ENCODE measurements at places on chromosomes 16 and 17.

DNA sequence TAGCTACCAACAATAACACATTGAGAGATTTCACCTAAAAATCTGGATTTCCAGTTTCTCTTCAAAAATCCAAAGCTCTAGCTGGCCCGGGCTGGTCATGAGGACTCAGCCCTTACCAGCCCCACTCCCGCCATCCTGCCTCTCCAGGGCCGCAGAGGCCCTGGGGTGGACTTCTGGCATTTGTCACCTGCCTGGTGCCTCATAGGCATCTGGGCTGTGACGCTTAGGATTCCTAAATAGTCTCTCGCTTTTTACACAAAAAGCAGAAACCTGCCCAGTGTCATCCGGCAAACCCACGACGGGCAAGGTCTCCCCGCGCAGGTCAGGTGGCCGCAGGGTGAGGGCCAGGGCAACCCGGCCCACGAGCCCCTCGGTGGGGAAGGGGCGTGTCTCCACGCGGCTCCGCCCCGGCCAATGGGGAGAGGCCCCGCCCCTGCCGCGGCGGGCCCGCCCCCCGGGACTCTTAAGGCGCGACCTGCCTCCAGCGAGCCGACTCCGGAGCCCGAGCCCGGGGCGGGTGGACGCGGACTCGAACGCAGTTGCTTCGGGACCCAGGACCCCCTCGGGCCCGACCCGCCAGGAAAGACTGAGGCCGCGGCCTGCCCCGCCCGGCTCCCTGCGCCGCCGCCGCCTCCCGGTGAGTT lies at the start of gene VASN:
TSS of gene VASN (plus strand) at position 492 of the 644 bp plus-strand sequence. CDS start 9,030 bp downstream, outside the sequence.
- DNase-seq = peak; percentile 63

GRCh38 chr16:79716645-79717332 lies 116.3 kb upstream of the MAF start:
- DNase-seq = no peak

DNA sequence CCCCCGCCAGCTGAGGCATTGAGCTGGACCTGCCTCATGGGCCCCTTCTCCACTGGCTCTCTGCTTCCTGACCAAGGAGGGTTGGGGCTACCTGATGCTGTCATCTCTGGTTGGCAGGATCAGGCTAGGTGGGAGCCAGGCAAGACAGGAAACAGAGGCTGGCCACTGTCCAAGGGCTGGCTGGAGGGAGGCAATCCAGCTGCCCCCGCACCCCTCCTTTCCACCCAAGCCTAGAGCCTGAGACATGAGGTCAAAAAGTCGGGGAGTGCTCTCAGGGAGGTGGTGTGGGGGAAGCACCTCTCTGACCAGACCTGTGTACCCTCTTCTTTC lies 14.5 kb downstream of the NGFR start:
- no peak for DNase-seq

- no peak for DNase-seq
Measured at GRCh38 chr17:79792341-79792871, 4.5 kb downstream of the CBX8 start.

DNA sequence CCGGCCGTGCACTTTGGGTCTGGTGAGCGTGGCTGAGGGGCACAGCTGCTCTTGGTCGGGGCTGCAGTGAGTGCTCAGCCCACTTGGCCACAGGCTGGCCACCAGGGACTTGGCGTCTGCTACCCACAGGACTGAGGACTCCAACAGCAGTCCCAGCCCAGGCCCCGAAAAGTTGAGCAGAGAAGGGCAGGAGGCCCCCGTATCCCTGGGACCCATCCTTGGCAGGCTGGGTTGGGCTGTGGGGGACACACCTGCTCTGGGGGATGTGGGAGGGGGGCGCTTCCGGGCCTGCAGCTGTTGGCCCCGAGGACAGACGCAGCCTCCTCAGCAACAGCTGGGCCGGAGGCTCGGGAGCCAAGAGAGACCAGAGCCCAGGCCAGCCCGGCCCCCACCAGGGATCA lies 19.4 kb upstream of the SSTR5 start:
- DNase-seq = no peak

DNA sequence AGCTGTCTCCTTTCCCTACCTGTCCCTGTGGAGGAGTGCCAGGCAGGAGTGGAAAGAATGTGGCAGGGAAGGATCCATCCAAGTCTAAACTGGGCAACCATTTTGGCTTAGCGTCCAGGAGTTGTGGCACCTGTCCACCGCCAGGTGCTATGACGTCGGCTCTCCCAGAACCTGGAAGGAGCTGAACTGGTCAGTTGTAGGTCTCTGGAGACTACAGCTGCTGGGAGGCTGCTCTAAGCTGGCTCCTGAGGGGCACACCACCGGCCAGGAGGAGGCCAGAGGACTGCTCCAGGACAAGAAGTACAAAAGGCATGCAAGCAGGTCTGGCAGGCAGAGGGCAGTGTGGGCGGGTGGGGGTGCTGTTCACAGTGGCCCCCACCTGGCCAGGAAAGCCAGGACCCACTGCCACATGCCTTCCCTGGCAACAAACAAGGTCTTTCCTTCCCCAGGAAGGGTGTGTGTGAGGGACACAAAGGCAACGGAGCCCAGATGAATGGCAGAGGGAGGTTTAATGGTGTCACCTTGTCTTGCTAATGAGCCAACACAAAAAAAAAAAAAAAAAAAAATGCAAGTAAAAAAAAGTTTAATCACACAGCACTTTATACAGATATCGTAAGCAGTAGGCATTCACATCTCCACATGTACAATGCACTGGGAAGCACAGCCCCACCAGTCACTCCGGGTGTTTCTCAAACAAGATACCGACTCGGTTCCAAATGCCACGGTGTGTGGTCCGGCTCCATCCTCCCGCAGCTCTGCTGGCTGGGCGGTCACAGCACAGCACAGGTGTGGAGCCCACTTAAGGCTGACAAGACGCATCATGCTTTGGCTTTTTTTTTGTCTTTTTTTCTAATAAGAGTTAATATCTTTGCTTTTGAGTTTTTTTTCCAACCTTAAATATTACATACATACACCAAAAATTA lies 4.8 kb downstream of the SPHK1 start:
- DNase-seq = no peak

DNA sequence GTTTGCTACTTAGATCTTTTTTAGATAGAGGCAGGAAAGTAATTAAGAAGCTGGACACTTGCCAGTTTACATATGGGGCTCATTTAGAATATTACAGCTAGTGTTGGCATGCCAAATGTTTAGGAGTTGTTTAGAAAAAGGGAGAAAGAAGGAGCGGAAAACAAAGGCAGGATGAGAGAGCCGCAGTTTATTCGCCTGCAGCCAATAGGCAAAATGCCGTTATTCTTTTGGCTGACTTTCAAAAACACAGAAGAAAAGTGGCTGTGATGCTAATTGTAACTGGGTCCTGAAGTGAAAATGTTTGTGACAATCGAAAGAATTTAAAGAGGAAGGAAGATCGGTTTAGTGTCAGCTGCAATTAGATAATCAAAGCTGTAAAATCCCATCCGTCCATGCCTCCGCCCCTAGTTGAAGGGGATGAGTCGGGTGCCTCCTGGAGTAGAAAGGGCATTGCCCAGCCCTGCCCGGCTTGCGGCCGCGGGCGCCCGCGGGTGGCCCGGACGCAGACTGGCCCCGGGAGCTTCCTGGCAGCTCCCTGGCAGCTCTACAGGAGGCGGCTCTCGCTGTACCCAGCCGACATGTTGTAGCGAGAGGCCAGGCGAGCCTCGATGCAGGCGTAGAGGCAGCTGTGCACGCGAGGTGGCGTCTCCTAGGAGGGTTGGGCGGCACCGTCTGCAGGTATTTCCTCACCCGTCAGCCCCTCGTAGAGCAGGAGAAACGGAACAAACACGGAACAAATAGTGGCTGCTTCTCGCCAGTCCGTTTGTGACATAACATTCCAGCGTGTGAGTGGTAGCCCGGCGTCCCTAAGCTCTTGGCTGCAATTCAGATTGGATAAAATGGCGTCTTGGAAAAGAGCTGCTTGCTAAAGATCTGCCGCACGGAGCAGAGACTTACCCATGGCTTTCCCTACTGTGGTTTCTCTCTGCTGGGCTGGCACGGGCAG lies 82.2 kb downstream of the TNRC6C start:
- peak; percentile 81 for DNase-seq

DNA sequence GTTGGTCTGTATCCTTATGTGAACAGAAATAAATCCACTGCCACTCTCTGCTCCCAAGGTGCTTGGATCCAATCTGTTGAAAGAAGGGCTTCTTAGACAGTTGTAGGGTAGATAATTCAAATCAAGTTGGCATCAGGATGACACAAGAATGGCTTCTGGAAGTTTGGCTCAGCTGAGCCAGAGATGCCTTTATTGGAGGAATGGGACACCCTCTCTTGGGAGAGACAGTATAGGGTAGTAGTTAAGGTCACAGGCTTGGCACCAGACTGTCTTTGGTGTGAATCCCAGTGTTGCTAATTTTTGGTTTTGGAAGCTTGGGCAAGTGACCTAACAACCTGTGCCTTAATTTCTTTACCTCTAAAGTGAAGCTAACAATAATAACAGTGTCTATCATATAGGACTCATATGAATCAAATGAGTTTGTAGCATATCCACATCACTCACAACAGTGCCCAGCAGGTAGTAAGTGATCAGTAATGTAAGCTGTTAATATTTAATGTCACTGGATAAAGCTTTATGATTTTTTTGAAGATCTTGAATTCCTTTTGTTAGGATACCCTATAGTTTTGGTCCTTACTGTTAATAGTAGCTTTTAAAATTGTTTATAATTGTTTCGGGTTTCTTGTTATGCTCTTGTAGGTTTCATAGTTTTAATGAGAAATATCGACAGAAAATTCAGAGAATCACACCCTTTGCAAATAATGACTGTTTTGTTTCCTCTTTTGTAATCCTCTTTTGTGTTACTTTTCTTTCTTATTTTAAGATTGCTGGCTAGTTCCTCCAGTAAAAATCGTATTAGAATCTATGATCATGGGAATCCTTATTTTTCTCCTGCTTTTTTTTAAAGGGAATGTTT lies 19.1 kb downstream of the ZNRF1 start:
- no peak for DNase-seq

DNA sequence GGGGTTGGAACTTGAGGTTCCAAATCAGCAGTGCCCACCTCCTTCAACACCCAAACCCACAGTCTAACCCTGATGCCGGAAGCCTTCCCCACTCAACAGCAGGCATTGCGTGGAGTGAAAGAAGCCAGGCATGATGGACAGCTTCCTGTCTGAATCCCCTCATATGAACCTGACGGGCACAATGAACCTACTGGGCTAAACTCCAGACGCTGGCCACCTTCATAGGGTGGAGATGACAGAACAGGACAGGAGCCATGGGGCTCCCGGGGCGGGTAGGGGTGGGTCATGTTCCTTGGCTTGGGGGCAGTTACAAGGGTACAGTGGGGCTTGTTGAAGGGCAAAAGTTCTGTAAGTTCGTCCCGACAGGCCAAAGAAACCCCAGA lies 460 bp upstream of the HSBP1 start:
- DNase-seq = no peak

- no peak for DNase-seq
Measured at GRCh38 chr16:85733839-85734170, 17.1 kb downstream of the C16orf74 start.

GRCh38 chr17:70355185-70355584 lies 185.9 kb downstream of the KCNJ2 start:
- no peak for DNase-seq

DNA sequence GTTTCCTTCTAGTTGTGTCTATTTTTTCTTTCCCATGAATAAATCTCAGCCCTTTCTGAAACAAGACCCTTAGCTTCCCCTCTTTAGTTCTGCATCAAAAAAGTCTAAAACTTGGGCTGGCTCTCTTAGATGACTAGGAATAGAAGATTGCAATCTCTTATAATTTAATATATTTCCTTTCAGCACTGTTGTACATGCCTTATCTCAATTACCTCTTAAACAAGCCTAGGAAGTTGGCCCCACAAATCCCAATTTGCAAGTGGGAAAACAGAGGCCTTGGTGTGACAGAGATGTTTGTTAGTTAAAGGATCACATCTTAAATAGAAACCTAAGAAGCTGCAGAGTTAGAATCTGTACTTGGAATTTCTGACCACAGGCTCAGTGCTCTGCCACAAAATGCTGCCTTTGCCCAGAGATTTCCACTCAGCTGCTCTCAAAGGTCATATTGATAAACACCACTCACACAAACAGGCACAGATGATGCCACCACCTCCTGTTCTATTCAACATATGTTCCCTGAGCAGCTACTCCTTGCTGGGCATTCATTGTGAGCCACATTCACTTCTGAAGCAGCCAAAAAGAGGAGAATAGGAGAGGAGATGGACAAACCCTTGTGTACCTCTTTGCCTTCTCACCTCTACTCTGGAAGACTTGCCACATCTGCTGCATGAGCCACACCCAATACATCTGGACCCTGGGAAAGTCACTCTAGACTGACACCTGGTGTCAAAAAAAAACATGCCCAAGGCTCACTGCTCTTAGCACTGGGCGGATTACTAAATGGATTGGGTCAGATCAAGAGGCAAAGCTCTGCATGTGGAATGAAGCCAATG lies 5.5 kb downstream of the CCDC182 start:
- DNase-seq = no peak

DNA sequence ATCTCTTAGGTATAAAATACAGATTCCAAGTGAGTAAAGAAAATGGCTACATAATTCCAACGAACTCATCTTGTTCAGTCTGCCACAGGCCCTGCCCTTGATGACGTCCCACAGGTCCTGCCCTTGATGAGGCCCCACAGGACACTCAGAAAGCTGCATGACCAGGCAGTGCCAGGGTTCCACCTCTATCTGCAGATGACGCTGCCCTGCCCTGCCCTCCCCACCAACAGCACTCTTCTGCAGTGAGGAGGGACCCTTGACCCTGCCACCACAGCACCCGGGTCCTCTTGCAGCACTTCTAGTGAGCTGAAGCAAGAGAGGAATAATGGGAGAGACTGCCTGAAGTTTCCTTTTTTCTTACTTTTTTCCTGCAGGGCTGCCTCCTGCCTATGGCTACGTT lies 118.4 kb downstream of the VPS53 start:
- no peak for DNase-seq

- no peak for DNase-seq
Measured at GRCh38 chr16:58034128-58034685, 8.7 kb downstream of the MMP15 start.

DNA sequence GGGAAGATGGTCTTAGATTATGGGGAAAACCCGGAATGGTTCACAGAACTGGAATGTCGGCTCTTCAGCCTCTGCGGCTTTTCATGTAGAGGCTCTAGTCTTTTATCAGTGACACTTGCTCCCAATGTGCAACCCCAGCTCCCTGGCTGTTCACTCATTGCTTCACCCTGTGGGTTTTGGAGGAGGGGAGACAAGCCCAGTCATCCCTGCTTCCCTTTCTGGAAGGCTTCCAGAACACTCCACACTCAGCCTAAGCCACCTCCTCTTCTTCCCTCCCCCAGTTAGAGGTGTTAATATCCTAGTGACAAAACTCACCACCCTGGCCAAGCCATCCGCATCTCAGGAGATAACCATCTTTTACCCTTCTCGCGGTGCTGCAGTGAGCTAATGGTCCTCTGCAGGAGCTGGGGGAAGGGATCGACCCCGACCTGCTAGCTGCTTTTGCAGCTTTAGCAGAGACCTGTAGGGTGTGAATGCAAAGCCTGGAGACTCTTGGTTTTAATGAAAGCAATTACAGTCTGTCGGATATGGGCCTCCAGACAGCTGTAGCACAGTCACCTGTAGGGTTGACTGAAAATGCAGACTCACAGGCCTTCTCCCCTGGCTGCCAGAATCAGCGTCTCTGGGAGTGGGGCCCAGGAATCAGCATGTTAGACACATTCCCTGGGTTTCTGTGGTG lies 24.3 kb upstream of the LASP1NB start:
- no peak for DNase-seq

All from Ammon's horn (tissue), 1 donor.